ENCODE measurements at places on chromosomes 13 and 19.

- DNase-seq: peak; percentile 58
Observed at GRCh38 chr19:2266183-2266993, 10.2 kb upstream of the JSRP1 start.

DNA sequence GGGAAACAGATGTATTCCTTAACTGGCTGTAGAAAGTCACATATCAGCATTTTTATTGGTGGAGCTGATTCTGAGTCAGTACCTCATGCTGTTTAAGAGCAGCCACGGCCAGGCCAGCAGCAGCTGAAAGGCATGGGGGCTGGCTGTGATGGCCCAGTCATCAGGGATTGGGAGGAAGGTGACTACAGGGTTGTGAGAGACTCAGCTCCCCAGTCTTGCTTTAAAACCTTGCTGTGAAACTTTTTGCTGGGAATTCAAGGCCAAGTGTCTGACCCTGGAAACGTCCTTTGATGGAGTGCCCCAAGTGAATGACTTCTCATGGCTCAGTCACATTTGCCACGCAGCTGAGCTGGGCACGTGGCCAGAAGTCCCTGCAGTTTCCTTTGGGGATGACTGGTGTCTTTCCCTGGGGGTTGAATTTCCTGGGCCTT, 39.1 kb upstream of the RNF113B start:
- DNase-seq: no peak

GRCh38 chr13:99980824-99981734, 505 bp upstream of the ZIC2 start:
- DNase-seq: peak; percentile 48

GRCh38 chr19:12791345-12792050, at the start of gene JUNB:
JUNB (plus strand) TSS chr19:12791486; CDS start chr19:12791772, 286 bp downstream.
- DNase-seq: peak; percentile 98

- DNase-seq: no peak
Observed at GRCh38 chr13:87827479-87827878, 156.3 kb downstream of the SLITRK5 start.

DNA sequence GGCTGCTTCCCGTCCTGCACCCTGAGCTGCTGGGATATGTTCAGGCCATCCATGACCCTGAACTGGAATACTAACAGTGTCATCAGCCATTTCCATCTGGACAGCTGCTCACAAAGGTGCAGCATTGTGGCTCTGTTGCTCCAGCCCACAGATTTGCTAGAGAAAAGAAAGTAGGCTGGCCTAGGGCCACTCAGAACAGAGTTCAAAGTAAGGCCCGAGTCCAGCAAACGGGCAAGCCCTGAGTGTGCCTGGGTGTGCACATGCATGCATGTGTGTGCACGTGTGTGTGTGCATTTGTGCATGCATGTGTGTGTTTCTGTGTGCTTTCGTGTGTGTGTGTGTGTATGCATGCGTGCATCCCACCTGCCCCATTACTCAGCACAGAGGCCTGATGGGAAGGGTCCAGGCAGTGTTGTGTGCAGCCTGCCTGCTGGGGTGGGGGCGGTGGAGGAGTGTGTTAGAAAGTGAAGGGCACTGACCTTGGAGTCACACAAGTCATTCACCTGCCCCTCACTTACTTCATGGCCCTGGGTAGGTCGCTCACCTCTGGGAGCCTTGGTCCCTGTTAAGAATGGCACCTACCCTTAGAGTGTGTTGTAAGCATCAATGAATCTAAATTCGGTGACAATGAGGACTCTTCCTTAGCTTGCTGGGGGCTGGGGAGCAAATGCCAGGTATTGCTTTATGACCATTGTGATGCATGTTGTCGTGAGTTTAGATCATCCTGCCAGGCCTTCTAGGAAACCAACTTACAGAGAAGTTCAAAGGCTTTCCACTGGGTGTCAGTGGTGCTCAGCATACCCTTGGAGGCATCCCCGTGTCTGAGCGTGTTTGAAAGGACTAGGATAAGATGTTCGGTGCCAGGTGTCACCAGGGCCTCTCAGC, 53.2 kb downstream of the GPR12 start:
- peak; percentile 39 for DNase-seq

DNA sequence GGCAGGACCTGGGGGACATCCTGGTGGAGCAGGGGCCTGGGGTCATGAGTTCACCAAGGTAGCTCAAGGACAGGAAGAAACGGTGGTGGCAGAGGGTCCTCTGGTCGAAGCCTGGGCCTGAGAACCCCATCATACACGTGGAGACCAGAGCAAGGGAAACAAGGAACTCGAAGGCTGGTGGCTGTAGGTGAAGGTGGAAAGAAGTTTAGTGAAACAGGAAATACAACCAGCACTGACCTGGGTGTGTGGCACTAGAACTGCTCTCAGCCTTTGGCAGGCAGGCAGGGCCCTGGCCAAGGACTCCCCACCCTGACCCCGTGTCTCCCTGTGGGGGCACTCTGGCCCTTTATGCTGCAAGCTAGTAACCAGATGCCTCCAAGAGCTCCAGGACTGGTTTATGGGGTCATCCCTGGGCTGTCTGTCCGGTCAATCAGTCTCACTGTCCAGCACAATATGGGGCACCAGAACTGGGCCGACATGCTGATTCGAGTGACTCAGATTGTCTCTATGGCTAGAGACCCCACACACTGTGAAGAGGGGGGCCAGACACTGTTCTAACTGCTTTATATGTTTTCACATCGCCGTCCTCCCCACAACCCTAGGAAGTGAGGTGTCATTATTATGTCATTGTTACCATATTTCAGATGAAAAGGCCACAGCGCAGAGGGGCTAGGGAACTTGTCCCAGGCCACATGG, 3.8 kb downstream of the COX6B2 start:
- DNase-seq: no peak

DNA sequence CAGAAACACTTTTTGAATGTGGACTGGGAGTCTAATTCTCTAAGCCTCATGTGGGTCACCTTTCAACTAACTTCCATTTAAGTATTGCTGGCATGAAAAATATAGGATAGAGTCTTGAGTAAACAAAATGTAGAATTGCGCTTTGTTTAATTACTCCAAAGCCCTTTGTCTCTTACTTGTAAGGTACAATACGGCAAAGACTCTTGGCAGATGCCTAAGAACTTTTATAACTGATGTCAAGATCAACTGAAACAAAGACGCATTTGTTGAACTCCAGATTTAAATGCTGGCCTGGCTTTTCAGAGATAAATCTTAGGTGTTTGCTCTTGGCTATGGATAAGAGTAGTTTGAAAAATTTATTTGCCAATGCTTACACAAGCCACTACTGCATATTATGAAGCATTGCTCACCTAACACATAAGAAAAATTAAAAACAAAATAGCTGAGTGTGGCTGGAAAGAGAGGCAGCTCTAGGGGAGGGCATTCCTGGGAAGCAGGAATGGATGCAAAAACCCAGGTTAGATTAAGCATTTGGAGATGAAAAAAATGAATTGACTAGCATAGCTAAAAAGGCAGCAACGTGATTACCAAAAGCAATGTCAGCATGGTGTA, 107.3 kb upstream of the STARD13 start:
- DNase-seq: no peak

GRCh38 chr19:19997656-19998268, 41.5 kb downstream of the ZNF682 start:
- peak; percentile 48 for DNase-seq

GRCh38 chr13:98157188-98157587, 14.3 kb downstream of the FARP1 start:
- DNase-seq: no peak

GRCh38 chr19:58519087-58519354, 589 bp downstream of the ZBTB45 start:
- DNase-seq: peak; percentile 67

DNA sequence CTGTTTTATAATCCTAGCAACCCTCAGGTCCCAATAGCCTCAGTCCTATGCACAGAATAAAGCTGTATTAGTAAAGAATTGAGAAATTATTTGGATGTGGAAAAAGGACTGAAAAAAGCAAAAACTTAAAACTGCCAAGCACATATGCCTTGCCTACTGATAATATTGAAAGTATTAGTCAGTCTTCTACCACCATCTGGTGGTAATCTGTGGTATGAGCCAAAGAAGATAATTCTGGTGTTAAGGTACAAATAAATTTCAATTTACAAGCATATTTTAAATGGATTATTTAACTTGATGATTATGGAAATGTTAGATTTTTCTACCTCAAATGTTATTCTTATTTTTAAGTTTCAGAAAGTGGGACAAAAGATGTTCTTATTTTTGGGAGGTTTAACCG, 460.3 kb upstream of the KLHL1 start:
- no peak for DNase-seq

DNA sequence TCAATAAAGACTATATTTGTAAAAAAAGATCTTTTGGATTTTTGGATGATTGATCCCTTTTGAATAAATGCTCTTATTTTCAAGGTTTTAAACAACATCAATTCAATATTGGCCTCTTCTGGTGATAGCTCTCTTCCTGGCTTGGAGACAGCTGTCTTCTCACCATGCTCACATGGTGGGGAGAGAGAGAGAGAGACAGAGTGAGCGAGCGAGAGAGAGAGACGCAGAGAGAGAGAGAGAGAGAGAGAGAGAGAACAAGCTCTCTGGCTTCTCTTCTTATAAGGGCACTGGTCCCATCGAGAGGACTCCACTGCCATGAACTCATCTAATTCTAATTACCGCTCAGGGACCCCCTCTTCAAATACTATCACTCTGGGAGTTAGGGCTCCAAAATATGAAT, 32.1 kb upstream of the FARP1 start:
- no peak for DNase-seq

DNA sequence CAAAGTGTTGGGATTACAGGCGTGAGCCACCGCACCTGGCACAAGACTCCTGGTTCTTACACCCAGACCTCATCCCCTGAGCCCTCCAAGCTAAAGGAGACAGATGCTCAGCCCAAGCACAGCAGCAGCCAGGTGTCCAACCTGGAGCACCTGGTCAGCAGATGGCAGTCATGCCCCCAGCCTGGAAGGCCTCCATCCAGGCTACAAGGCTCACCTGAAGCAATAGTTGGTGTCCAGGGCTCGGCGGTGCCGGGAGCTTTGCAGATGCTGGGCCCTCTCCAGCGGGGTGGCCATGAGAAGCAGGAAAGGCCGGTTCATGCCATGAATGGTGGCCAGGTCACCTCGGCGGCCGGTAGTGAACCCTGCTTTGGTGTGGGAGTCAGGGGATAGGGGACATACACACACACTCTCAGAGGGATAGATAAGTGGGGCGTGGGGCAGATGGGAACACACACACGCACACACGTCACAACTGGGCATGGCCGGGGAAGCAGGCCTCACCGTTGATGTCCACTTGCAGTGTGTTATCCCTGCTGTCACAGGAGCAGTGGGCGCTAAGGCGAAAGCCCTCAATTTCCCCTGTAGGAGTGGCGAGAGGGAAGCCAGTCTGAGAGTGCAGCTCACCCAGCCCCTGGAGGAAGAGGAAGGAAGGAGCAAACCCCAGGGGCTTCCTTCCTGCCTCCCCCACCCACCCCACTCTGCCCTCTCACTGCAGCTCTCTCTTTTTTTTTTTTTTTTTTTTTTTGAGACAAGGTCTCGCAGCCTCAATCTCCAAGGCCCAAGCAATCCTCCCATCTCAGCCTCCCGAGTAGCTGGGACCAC, 11.8 kb downstream of the TGFB1 start:
- no peak for DNase-seq

DNA sequence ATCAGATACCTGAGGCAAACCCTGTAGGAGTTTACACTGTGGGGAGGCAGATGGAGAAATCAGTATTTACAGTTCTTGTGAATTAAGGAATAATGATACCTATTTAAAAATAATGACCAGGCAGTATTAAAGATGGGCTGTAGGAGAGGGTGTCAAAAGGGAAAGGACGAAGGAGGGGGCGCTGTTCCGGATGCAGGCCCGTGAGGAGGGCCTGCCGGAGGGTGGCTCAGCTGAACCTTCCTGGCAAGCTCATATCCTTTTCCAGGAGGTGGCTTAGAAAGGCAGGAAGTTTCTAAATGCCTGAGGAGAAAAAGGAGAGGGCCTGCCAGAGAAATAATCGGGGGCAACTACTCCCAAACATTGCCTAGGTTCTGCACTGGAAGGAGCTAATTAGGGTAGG, 46.6 kb downstream of the MBNL2 start:
- DNase-seq: no peak

DNA sequence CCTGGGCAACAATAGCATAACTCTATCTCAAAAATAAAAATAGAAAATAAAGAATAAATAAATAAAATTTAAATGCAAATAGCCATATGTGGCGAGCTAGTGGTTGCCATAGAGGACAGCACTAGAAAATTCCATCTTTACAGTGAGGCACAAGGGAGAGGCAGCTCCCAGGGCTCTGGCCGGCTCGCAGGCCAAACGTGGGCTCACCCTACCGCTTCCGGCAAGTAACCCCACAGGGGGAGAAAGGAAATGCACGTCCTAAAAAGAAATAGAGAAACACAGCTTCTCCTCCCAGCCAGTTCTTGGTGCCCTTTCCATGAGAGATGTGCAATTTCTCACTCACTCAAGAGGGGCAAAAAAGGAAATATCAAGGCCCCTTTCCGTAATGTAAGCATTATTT, 12.4 kb upstream of the GRWD1 start:
- no peak for DNase-seq

GRCh38 chr13:43153436-43154090, 130.2 kb downstream of the DNAJC15 start:
- no peak for DNase-seq

DNA sequence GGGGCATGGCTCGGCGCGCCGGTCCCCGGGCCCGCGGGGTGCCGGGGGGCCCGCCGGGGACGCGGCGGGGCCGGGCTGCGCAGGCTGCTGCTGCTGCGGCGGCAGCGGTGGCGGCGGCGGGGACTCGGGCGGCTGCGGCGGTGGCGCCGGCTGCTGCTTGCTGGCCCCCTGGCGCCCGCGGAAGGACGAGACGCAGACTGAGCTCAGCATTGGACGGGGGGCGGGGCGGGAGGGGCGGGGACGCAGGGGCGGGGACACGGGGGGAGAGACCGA, 368 bp downstream of the KCNC3 start:
- no peak for DNase-seq

GRCh38 chr13:79295906-79296706, 109.9 kb downstream of the RBM26 start:
- DNase-seq: no peak

- no peak for DNase-seq
Observed at GRCh38 chr13:48000559-48001113, 437 bp downstream of the SUCLA2 start.

DNA sequence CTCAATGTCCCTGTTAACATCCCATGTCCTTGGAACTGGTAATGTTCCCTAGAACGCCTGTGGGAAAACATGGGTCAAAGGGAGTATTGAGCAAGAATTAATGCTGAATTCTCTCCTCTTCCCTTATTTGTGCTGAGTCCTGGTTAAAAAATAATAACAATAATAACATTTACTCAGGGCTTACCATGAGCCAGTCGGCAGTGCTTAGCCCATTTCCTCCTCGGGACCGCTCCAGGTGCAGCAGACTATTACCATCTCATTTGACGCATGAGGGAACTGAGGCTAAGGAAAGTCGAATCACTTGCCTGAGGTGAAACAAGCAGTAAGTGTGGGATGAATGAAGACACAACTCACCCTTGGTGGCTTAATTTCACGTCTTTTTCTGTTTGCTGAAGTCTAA, 33.6 kb upstream of the SLC15A1 start:
- no peak for DNase-seq

DNA sequence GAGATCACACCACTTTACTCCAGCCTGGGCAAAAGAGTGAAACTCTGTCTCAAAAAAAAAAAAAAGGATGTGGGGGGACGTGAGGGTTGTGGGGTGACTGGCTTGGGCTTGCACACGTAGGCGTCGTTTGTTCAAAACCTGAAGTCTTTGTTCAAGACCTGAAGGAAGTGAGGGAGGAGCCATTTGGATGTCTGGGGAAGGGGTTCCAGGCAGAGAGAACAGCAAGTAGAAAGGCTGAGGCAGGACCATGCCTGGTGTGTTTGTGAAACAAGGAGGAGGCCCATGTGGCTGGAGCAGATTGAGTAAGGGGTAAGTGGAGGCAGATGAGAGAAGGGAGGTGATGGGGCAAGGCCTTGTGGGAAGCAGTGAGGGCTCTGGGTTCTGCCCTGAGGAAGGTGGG, 27.8 kb downstream of the PIN1 start:
- no peak for DNase-seq

All from stimulated activated CD4-positive, alpha-beta T cell treated with anti-CD3 and anti-CD28 coated beads, Interleukin-15, amount 100 ng/mL, for 24 hours (primary cell).